ENCODE measurements at places on chromosomes 6 and 20.

DNA sequence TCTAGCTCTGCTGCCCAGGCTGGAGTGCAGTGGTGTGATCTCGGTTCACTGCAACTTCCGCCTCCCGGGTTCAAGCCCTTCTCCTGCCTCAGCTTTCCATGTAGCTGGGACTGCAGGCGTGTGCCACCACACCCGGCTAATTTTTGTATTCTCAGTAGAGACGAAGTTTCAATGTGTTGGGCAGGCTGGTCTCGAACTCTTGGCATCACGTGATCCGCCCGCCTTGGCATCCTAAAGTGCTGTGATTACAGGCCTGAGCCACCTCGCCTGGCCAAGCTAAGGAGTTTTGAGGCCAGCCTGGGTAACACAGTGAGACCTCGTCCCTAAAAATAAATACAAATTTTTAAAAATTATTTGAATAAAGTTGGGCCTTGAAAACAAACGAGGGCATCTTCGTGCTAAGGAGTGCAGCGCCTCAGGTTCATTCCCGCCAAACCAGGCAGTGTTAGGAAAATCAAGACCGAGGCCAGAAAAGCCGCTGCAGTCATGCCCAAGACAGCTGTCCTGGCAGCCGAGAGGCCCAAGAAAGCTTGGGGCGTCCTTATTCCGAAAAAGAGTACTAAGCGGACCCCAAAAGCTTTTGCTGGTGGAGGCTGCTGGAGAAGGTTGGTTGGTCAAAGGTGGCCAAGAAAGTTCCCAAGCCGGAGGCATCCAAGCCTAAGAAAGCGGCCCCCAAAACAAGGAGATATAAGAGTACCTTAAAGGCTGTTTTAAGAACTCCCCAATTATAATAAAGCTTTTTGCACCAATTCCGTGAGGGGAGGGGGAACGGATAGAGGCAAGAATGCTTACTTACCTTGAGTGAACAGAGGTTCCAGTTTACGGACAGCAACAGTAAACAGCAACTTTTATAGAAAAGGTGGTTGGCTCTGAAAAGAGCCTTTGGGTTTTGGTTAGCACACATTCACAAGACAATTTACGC, 109.0 kb downstream of the HFE start:
- no peak for DNase-seq

- DNase-seq, result no peak
Observed at GRCh38 chr20:34952671-34953070, 2.9 kb downstream of the GSS start.

GRCh38 chr20:33653218-33653899, 8.8 kb upstream of the C20orf144 start:
- no peak for DNase-seq

GRCh38 chr20:48096957-48097890, 311.9 kb upstream of the SULF2 start:
- no peak for DNase-seq

DNA sequence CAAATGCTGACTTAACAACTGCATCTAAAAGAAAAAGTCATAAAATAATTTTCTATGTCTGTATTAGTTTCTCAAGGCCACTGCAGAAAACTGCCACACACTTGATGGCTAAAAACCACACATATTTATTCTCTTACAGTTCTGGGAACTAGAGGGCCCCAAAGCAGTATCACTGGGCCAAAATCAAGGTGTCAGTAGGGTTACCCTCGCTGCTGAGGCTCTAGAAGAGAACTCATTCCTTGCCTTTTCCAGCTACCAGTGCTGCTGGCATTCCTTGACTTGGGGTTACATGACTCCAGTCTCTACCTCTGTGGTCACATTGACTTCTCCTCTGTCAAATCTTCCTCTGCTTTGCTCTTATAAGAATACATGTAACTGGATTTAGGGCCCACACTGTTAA, 124.6 kb upstream of the THEMIS start:
- no peak for DNase-seq

GRCh38 chr20:51382986-51383821, 159.3 kb downstream of the NFATC2 start:
- DNase-seq, result no peak

DNA sequence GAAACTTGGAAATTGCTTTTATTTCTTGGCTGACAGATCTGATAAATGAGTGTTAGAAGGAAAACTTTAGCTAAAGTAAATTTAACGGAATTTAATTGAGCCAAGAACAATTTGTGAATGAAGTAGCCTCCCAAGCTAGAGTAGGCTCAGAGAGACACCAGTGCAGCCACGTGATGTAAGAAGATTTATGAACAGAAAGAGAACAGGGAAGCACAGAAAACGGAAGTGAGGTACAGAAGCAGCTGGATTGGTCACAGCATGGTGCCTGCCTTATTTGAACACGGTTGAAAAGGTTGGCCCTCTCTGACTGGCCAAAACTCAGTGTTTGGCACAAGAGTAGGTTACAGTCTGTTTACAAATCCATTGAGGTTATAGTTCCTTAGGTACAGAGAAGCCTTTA, 29.5 kb upstream of the IFNGR1 start:
- no peak for DNase-seq

GRCh38 chr6:36519352-36519751, 27.9 kb downstream of the STK38 start:
- DNase-seq, result no peak

- no peak for DNase-seq
Observed at GRCh38 chr6:158472447-158472846, 87.4 kb upstream of the TMEM181 start.

DNA sequence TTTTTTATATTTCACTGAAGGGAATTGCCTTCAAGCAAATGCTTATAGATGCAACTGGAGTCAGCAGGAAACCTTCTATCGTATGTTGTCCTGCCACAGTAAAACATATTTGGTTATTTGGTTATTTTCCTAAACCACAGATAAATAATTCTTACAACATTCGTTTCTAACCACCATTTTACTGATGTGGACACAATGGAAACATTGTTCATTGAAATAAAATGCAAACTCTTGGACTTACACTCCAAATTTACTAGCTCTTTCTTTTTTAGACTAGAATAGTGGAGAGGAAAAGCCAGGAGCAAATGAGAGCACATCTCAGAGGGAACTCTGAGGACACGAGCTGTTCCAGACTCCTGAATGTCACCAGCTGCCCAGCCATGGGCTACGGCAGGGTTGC, 114.8 kb downstream of the RPS12 start:
- DNase-seq, result no peak

GRCh38 chr6:102417368-102417998, 1024.0 kb downstream of the GRIK2 start:
- no peak for DNase-seq

GRCh38 chr20:6502219-6502618, 265.3 kb upstream of the BMP2 start:
- DNase-seq, result no peak

DNA sequence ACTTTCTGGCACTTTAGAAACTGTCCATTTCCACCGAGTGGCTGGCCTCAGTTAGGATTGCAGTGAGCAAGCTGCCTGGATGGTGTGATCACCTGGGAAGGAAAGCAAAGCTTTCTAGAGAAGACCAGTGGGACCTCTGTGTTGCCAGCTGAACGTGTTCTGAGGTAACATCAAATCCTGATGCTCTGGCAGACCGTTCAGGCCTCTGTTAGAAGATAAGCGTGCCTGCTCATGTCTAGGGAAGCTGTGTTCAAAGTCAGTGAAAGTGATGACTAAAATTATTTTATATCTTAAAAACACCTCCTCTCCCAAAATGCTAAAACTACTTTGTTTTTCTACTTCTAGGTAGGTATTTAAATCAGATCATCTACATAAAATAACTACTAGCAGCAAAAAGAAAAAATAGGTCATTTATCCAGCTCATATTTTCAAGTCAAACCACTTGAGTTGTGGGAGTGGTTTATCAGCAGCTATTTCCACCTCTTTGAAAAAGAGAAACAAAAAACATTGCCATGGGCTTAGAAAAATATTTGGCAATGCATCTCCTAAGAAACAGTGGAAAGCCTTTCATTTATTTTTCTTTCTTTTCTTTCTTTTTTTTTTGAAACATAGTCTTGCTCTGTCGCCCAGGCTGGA, 54.8 kb downstream of the CEP43 start:
- DNase-seq, result no peak

- DNase-seq, result no peak
Observed at GRCh38 chr6:958488-958887, 265.5 kb upstream of the EXOC2 start.

- no peak for DNase-seq
Observed at GRCh38 chr20:23643659-23644058, 5.9 kb upstream of the CST3 start.

DNA sequence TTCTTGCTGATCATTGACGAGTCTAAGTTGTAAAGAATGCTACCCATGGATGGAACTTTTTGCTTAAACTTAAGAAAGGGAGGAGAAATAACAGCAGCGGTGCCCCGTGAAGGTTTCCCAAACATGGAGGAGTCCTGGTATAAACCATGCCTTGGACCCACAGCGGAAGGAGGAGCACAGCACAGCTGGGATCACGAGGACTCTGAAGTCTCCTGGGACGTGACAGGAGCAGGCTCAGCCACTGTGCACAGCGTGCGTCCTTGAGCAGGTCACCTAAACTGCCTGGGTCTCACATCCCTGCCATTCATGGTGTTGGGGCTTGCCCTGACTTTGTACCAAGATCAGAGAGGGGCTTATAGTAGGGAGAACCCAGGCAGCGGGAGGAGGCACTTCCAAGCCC, 56.1 kb upstream of the UNC93A start:
- DNase-seq, result no peak

GRCh38 chr6:87902383-87902782, 145.3 kb upstream of the SPACA1 start:
- no peak for DNase-seq

DNA sequence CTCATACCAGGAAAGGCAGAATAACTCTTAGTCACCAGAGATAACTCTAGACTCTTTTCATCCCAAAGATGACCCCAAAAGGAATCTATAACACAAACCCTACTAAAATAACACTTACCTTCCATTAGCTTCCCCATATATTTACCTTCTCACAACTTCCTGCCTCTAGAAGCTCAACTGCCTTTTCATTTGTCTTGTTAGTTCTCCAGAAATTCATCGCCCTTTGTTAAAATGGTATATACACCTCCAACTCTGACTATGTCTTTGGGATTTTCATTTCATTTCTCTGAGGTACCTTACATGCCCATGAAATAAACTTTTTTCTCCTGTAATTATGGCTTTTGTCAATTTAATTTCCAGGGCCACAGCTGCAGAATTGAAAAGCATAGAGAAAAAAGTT, 33.5 kb downstream of the GCM1 start:
- no peak for DNase-seq

- no peak for DNase-seq
Observed at GRCh38 chr6:166841216-166841615, 115.1 kb downstream of the RNASET2 start.

DNA sequence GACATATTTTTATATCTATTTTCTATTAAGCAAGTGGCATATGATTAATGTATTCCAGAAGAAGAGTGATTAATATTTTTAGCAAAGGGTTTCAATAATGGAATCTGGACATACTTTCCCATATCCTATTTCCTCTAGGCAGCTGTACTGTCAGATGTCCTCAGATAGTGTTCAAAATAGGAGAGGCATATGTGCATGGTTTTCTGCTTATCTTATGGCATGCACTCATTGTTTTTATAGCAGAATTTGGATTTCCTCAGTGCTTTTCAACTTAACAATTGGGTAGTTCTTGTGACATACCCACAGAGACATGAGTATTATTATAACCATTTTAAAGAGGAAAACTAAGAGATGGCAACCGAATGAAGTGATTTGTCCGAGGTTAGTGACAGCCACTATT, 12.6 kb upstream of the SLC17A5 start:
- DNase-seq, result no peak

GRCh38 chr6:107248147-107248546, 132.8 kb upstream of the BEND3 start:
- DNase-seq, result no peak

GRCh38 chr6:31791324-31792089, 4.0 kb downstream of the VARS1 start:
- no peak for DNase-seq

GRCh38 chr20:19710336-19711120, 47.5 kb upstream of the RIN2 start:
- DNase-seq, result no peak

- DNase-seq, result no peak
Observed at GRCh38 chr6:150733726-150734125, 131.8 kb upstream of the MTHFD1L start.

- no peak for DNase-seq
Observed at GRCh38 chr6:48471326-48471725, 360.3 kb upstream of the PTCHD4 start.

- DNase-seq, result no peak
Observed at GRCh38 chr20:41716911-41717310, 98.7 kb upstream of the CHD6 start.

DNA sequence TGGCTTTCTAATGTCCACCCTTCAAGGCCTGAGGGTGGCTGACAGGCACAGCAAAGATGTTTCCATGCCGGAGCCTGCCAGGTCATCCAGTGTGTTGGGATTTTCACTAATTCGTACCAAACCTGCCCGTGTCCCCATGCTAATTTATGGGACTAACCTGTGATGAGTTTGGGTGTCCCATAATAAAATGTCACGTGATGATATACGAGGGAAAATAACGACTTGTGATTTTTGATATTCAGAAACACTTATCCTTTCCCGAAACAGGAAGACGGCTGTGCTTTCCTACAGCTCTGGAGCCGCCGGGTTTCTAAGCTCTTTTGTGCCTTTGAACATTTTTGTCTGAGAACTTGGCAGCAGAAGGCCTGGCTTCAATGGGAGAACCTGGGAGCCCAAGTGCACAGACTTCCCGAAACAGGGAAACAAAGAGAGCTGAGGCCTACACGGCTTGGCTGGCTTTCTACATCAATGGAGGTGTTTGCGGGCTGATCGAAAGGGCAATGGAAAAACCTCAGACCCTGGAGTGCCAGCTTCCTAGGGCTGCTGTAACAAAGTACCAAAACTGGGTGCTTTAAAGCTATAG, 171.9 kb upstream of the JARID2 start:
- no peak for DNase-seq

- DNase-seq, result no peak
Observed at GRCh38 chr6:11552442-11552841, 14.9 kb downstream of the TMEM170B start.

- DNase-seq, result no peak
Observed at GRCh38 chr6:21134356-21134755, 459.2 kb upstream of the SOX4 start.

DNA sequence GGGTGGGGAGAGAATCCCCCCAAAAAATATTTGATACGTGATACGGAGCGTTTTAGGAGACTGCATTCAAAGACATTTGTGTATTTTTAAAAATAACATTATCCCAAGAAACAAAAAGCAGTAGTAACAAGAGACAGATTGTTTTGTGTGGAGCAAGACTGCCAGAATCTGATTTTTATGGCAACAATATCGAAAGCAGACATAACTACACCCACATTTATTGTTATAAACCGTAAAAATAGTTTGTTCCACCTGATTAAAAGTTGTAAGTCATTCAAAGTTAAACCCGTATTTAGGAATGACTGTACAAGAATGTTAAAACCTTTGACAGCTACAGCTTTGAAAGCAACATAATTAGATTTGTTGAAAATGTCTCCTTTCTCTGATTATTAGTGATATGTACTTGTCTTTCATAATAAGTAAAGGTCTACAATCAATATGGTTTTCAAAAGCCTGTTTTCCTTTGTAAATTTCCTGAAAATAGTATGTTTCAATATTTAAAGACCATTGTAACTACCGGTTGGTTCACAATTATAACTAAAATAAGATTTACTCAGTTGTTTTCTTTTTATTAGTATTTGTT, 2.7 kb downstream of the EYA4 start:
- no peak for DNase-seq

Data from activated CD4-positive, CD25-positive, alpha-beta regulatory T cell (primary cell).